A549 treated with CORT108297 at 1 μM for 4 hours (cell line): ENCODE measurements at places on chromosomes 2 and 18. TPM values are rescaled to one million over a fixed set of nuclear protein-coding genes. Genes with fewer than 3 reads are reported as not detected.

The MFSD6 gene
- total RNA-seq: 18.6 to 28.0 TPM (median 24.3 TPM) in 5 replicates

The SCN3A gene
- total RNA-seq: 0.01 TPM in 2 of 5 replicates, not detected in the others

The BOLL gene
- total RNA-seq: not detected in 5 replicates

The CYP26B1 gene
- 10.9 to 18.3 TPM (median 15.1 TPM) in 5 replicates for total RNA-seq

The ITPRIPL1 gene
- total RNA-seq: not detected in 5 replicates
